ENCODE measurements at places on chromosomes 1 and 21. TPM values are rescaled to one million over a fixed set of nuclear protein-coding genes. Genes with fewer than 3 reads are reported as not detected.

DNA sequence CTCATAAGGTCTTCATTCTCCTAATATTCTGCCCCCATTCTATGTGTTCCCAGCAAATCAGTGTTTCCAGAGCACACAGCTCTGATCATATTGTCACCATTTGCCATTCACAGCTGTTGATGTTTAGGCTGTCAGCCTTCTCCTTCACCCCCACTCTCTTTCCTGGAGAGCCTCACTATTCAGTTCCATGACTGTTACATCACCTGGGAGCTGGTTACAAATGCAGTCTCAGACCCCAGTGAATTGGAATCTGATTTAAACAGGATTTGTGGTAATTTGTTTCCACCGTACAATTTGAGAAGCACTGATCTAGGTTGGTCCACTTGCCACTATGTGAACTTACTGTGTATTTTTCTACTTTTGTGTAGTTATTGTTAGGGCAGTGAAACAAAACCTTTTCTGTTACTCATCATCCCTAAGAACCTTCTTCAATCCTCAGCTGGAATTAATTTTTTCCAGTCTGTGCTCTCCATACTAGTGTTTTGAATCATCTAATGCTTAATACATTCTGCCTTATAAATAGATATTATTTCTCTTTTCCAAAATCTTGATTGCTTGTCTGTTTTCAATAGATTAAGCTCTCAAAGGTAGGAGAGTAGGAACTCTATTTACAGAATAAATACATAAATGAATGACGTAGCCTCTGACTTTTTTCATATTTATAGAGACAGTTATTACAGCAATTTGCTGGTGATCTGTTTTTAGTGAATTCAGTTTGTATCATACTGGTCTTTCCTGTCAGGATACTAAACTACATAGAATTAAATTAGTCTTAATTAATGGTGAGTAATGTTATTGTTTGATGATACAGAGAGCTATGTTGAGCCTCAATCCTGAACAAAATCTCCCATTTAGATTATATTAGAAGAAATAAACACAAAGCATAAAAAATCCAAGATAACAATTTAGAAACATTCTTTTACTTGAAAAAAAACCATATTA lies 8.1 kb downstream of the SNX7 start:
- no peak for DNase-seq
- H3K27ac ChIP-seq, result no peak overlapping the region
- no peak overlapping the region for H3K4me3 ChIP-seq
- no peaks in the 10 kb centered on the region for H3K27me3 ChIP-seq
- H3K4me1 ChIP-seq, result no peaks in the 10 kb centered on the region
- H3K36me3 ChIP-seq, result no peaks in the 10 kb centered on the region

- H3K4me1 ChIP-seq, result no peaks in the 10 kb centered on the region
- H3K36me3 ChIP-seq, result no peaks in the 10 kb centered on the region
- no peak for DNase-seq
Observed at GRCh38 chr1:212315184-212315583, 30.0 kb downstream of the PPP2R5A start.

KRTAP8-1 gene
- not detected for total RNA-seq

DNA sequence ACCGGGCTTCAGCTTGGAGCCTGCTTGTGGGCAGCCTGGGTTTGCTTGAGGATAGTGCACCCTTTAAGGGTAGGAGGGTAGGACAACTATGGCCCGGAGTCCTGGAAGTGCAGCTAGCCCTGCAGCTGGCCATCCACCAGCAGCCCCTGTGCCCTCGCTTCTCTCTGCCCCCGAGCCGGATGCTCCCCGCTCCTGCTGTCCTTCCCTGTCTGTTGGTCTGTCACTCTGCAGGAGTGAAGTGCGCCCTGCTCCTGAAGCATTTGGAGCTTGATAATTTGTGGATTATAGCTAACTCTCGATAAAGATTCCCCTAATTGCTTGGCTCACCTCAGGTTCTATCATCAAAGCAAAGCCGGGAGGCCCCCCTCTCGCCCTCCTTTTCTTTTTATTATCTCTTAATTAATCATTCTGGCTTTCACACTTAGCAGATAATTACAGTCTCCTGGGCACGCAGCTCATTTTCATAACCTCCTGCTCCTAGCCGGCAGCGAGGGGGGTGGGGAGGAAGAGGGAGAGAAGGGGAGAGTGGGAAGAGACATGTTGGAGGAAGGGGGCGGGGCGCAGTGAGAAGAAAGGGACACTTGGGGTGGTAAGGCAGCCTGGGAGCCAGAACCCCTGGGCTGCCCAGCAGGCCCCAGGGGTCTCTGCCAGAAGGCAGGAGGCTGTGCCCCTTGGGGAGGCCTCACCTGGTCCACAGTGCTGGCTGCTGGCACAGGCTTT lies 14.4 kb downstream of the KIRREL1 start:
- H3K27me3 ChIP-seq, result no peaks in the 10 kb centered on the region
- no peak overlapping the region for H3K4me3 ChIP-seq
- DNase-seq, result peak; percentile 56
- H3K36me3 ChIP-seq, result no peaks in the 10 kb centered on the region
- H3K4me1 ChIP-seq, result peaks cover 61% of the 10 kb centered on the region
- H3K27ac ChIP-seq, result peak overlapping the region; percentile 30

DNA sequence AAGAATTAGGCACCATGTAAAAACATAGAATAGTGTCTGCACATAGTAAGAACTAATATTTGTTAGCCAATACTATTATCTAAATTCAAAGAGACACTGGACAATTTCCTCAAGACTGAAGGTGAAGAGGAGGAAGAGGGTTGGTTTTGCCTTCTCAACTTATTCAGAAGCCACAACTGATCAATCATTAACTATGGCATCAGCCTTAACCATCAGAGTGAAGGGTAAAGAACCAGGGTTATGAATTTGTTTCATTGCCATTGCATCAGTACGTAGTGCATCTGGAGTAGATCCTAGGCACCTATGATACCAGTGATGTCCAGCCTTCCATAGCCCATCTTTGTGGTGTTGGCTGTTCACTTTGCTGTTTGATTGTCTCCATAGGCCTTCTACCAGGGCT lies 421.7 kb upstream of the DEPDC1 start:
- no peaks in the 10 kb centered on the region for H3K36me3 ChIP-seq
- no peak for DNase-seq
- H3K4me1 ChIP-seq, result peaks cover 18% of the 10 kb centered on the region
- H3K27ac ChIP-seq, result no peak overlapping the region
- H3K4me3 ChIP-seq, result no peak overlapping the region
- H3K27me3 ChIP-seq, result no peaks in the 10 kb centered on the region

DNA sequence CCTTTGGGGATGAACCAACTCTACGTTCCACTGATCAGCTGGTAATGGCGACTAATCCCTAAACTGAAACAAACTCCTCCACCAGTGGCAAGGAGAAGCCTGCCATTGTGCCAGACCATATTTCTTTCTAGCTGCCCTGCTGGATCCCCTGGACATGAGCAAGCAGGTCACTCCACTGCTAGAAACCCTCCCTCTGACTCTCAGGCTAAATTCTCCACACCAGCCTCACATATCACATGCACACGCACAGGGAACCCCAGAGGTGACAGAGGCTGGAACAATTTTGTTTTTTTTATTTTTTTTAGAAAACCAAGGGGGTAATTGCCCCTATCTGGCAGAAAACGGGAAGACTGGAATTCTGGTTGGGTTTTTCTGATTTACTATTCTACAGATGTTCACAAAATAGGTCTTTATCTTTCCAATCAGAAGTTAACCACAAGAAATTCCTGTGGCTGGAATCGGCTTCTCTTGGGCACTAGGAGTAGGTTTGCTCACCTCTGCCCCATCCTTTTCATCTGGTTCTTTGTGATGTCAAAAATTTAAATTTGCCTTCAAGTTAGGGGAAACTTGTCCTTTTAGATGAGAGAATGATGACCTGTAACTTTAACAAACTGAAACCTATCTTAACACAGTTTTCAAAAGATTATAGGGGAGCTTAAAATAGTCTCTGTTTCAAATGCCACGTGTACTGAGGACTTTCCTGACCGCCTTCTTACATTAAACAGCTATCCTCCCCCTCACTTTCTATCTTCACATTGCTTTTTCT lies 258.1 kb downstream of the SDCCAG8 start:
- no peaks in the 10 kb centered on the region for H3K4me1 ChIP-seq
- DNase-seq, result no peak
- H3K27me3 ChIP-seq, result no peaks in the 10 kb centered on the region
- H3K27ac ChIP-seq, result no peak overlapping the region
- H3K36me3 ChIP-seq, result peaks cover 39% of the 10 kb centered on the region
- no peak overlapping the region for H3K4me3 ChIP-seq

GRCh38 chr1:59110271-59110670 lies 186.6 kb upstream of the FGGY start:
- H3K27me3 ChIP-seq, result no peaks in the 10 kb centered on the region
- peaks cover 5% of the 10 kb centered on the region for H3K4me1 ChIP-seq
- H3K4me3 ChIP-seq, result no peak overlapping the region
- no peak for DNase-seq
- H3K27ac ChIP-seq, result no peak overlapping the region
- no peaks in the 10 kb centered on the region for H3K36me3 ChIP-seq

- H3K36me3 ChIP-seq, result no peaks in the 10 kb centered on the region
- no peak for DNase-seq
- H3K4me1 ChIP-seq, result no peaks in the 10 kb centered on the region
- no peaks in the 10 kb centered on the region for H3K27me3 ChIP-seq
- no peak overlapping the region for H3K4me3 ChIP-seq
- no peak overlapping the region for H3K27ac ChIP-seq
Observed at GRCh38 chr1:160499631-160500030, 23.4 kb downstream of the SLAMF6 start.

DNA sequence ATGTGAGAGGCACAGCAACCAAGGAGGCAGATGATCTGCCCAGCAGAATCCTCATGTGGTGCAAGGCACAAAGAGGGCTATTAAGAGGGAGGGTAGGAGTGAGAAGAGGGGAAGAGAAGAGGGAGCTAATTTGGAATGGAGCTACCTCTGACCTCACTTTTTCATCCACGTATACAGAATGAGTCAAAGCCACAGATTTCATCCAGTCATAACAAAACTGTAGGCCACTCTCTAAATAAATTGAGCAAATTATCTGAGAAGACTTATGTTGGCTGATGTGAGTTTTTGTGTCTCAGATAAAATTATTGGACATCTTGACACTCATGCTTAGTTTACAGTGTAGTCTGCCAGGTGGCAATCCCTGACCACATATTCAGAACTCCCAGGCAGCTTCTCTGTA lies 325.6 kb downstream of the TTLL7 start:
- H3K27ac ChIP-seq, result no peak overlapping the region
- no peaks in the 10 kb centered on the region for H3K27me3 ChIP-seq
- no peaks in the 10 kb centered on the region for H3K36me3 ChIP-seq
- no peak for DNase-seq
- H3K4me3 ChIP-seq, result no peak overlapping the region

- no peaks in the 10 kb centered on the region for H3K36me3 ChIP-seq
- H3K27ac ChIP-seq, result peak overlapping the region; percentile 97
- H3K27me3 ChIP-seq, result peaks cover 46% of the 10 kb centered on the region
- peak overlapping the region; percentile 73 for H3K4me3 ChIP-seq
- H3K4me1 ChIP-seq, result peaks cover 51% of the 10 kb centered on the region
- DNase-seq, result peak; percentile 82
Observed at GRCh38 chr21:34886240-34887104, 162.6 kb downstream of the RUNX1 start.

DNA sequence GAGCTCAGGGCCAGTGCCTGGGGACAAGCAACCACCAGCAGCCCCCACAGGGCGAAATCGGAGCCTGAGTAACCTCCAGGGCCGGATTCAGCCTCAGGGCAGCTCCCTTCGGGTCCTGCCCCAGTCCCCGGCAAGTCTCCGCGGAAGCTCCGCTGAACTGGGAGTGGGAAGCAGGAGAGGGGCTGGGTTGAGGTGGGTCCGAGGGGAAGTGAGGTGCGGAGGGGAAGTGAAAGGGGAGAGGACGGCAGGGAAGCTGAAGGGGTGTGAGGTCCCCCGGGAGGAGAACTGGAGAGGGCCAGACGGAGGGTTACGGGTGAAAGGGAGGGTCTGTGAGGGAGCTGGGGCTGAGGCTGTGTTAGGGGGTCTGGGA lies 560 bp downstream of the PADI2 start:
- H3K36me3 ChIP-seq, result no peaks in the 10 kb centered on the region
- H3K4me1 ChIP-seq, result peaks cover 12% of the 10 kb centered on the region
- H3K27ac ChIP-seq, result no peak overlapping the region
- no peaks in the 10 kb centered on the region for H3K27me3 ChIP-seq
- DNase-seq, result no peak

GRCh38 chr1:44648529-44649250 lies 25.6 kb downstream of the TMEM53 start:
- H3K4me1 ChIP-seq, result peaks cover 37% of the 10 kb centered on the region
- no peaks in the 10 kb centered on the region for H3K27me3 ChIP-seq
- peaks cover 92% of the 10 kb centered on the region for H3K36me3 ChIP-seq
- no peak overlapping the region for H3K27ac ChIP-seq
- peak; percentile 40 for DNase-seq

DNA sequence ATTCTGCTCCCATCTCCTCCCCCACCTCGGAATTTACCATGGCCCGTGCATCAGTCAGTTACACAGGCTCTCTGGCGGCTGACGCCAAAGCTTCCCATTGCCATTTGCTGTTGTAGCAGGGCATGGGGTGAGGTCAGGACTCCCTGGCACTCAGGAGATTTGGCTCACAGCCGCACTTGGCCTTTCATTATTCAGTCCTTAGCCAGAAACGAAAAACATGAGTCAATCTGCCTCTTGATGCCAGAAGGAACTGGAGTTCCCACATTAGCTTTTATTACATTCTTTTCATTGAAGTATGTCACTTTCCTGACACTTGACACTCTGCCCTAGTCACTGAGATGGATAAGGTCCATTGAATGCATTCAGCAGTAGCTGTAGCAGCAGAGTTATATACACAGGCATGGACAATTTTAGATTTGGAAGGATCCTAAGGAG lies 260.6 kb downstream of the CACNA1E start:
- no peak for DNase-seq
- H3K27ac ChIP-seq, result no peak overlapping the region
- H3K27me3 ChIP-seq, result no peaks in the 10 kb centered on the region
- H3K4me1 ChIP-seq, result no peaks in the 10 kb centered on the region

CYP4A11 gene
- not detected for total RNA-seq

MYOC gene
- 0.37 TPM for total RNA-seq

DNA sequence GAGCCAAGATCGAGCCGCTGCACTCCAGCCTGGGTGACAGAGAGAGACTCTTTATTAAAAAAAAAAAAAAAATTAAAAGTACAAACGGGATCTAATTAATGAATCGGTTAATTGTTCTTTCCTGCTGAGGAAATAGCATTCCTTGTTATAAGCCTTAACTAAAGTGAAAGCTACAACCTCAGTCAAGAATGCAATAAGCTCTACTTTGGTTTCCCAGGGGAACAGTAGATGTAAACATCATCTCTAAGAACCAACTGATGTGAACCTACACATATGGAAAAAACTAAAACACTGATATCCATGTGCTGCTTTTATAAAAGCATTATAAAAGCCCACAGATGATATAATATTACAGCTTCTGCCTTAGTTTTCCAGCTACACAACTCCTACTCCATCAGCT lies 41.9 kb downstream of the LPGAT1 start:
- H3K27ac ChIP-seq, result no peak overlapping the region
- H3K4me3 ChIP-seq, result no peak overlapping the region
- DNase-seq, result no peak
- peaks cover 20% of the 10 kb centered on the region for H3K36me3 ChIP-seq
- no peaks in the 10 kb centered on the region for H3K4me1 ChIP-seq

GRCh38 chr1:54311506-54311905 lies 94.7 kb downstream of the SSBP3 start:
- peaks cover 91% of the 10 kb centered on the region for H3K4me1 ChIP-seq
- H3K27ac ChIP-seq, result peak overlapping the region; percentile 67
- no peak for DNase-seq
- no peak overlapping the region for H3K4me3 ChIP-seq
- no peaks in the 10 kb centered on the region for H3K36me3 ChIP-seq

GRCh38 chr21:36510911-36511310 lies 31.0 kb upstream of the CLDN14 start:
- H3K4me3 ChIP-seq, result no peak overlapping the region
- H3K27me3 ChIP-seq, result no peaks in the 10 kb centered on the region
- H3K4me1 ChIP-seq, result peaks cover 7% of the 10 kb centered on the region
- no peaks in the 10 kb centered on the region for H3K36me3 ChIP-seq
- DNase-seq, result no peak
- peak overlapping the region; percentile 28 for H3K27ac ChIP-seq

Measured in stomach (tissue), 19 donors.